GM10248 (cell line): ENCODE measurements at places on chromosomes 13 and 19.

DNA sequence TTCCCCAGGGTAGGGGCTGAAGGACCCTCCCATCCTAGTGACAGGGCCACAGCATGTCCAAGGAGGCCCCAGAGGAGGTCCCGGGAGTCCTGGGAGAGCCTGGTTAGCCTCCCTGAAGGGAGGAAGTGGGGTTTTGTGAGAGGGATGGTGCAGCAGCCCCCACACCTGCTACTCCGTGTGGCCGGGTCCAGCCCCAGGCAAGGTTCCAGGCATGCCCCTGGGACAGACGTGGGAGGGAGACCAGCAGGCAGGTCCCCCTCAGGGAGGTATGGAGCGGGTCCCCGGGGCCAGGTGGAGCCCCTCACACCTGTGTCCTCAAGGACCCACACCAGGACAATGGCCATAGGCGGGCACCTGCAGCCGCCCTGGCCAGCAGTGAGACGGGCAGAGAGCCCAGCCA, 1.9 kb upstream of the F7 start:
- no peak for DNase-seq

- DNase-seq: no peak
These were observed 65.9 kb downstream of the CHST8 start for GRCh38 chr19:33687481-33688170.

DNA sequence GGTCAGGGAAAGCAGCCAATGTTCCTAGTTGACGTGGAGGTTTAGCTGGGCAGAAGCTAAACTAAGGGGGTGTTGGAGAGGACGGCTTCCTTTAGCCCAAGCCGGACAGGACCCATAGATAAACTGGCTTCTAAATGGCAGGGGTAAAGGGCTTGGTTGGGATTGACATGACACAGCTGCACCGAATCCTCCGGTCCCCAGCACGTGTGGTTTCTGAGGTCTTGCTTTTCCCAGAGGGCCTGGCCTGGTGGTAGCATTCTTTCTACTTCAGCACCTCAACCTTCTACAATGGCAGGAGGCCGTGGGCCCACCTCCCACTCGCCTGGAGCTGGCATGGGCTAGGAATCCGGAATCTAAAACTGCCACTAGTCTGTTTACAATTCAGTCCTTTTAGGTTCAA, 163.0 kb downstream of the FGF9 start:
- DNase-seq: no peak

DNA sequence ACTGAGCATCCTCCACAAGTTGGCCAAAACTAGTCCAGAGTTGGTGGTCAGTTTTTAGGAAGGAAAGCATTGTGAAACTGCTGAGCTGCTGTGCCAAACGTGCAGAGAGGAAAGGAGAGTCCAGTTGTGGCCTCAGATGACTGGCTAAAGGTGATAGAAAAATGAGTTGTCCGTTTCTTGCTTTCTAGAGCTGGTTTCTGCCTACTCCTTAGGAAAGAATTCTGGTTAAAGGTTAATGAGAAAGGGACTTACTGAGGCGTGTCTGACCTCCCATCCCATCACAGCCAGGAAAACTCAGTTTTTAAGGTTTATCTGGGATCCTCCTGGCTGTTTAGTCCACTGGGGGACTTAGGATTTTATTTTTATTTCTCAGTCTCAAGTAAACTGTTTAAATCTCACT, 1186.3 kb downstream of the UQCRFS1 start:
- DNase-seq: no peak

- DNase-seq: peak; percentile 60
These were observed at the start of gene PPM1N for GRCh38 chr19:45498411-45499195. Gene PPM1N, plus strand, starts transcription at chr19:45498443. Its CDS starts 30 bp downstream, at chr19:45498473.

GRCh38 chr19:17235300-17235970, 9.4 kb downstream of the OCEL1 start:
- peak; percentile 79 for DNase-seq
